ENCODE measurements at places on chromosomes 4 and X.

- H3K27me3 ChIP-seq: no peaks in the 10 kb centered on the region
- no peaks in the 10 kb centered on the region for H3K36me3 ChIP-seq
- no peak for DNase-seq
- no peak overlapping the region for H3K27ac ChIP-seq
- no peaks in the 10 kb centered on the region for H3K4me1 ChIP-seq
- H3K4me3 ChIP-seq: no peak overlapping the region
Measured at GRCh38 chr4:26464420-26465095, 25.7 kb downstream of the CCKAR start.

GRCh38 chr4:77990904-77991358, 66.2 kb upstream of the FRAS1 start:
- no peak for DNase-seq
- no peaks in the 10 kb centered on the region for H3K36me3 ChIP-seq
- peaks cover 3% of the 10 kb centered on the region for H3K27me3 ChIP-seq
- H3K27ac ChIP-seq: no peak overlapping the region

- H3K4me3 ChIP-seq: no peak overlapping the region
- no peak overlapping the region for H3K27ac ChIP-seq
- peaks cover 9% of the 10 kb centered on the region for H3K27me3 ChIP-seq
Measured at GRCh38 chr4:74944354-74944793, 11.5 kb downstream of the PARM1 start.

DNA sequence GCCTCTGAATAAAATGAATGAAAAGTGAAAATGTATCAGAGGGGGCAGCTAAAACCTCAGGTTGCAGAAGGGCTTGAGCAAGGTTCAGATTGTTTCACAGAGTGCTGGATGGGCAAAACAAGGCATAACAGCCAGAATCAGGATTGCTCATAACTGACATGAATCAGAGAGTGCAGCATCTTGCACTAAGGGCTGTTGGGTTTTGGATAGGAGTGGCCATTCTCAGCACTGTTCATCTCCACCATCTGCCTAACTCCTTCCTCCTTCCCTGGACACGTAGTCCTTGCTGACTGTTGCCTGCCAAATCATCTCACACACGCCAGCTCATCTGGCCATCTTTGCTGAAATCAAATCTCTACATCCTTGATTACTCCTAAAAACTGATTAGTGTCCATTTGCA, 75.3 kb upstream of the C1QTNF7 start:
- H3K27ac ChIP-seq: no peak overlapping the region
- no peaks in the 10 kb centered on the region for H3K27me3 ChIP-seq
- H3K4me1 ChIP-seq: peaks cover 8% of the 10 kb centered on the region
- no peak for DNase-seq
- H3K36me3 ChIP-seq: no peaks in the 10 kb centered on the region
- no peak overlapping the region for H3K4me3 ChIP-seq

DNA sequence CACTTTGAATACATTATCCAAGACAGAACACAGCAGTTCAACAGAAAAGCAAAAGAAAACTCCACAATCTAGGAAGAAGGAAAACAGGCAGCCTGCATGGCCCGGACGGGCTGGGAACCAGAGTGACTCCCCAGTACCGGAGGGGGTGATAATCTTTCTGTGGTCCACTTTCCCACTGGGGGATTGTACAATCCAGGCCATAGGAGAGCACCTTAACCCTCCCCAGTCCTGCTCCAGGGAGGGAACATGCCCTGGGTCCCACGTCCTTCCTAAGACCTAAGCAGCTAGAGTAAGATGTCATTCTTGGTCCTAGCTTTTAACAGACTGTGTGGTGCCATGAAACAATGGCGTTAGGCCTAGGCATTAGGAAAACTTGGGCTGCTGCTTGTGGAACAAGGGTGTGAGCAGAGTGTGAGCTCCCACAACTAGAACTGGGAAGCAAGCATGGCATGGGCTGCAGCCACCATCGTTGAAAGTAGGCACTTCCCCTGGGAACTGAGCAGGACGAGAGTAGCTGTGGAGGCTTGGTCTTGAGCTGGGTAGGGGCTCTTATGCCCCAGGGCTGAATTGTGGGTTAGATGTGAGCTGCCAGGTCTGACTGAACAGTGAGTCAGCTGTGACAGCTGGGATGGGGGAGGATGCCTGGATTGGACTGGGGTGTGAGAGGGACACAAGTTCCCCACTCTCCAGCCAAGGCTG, 42.4 kb downstream of the NAT8L start:
- no peaks in the 10 kb centered on the region for H3K4me1 ChIP-seq
- DNase-seq: no peak
- H3K27ac ChIP-seq: no peak overlapping the region

- no peaks in the 10 kb centered on the region for H3K27me3 ChIP-seq
- peaks cover 42% of the 10 kb centered on the region for H3K36me3 ChIP-seq
- H3K4me3 ChIP-seq: no peak overlapping the region
- peaks cover 83% of the 10 kb centered on the region for H3K4me1 ChIP-seq
- no peak for DNase-seq
Measured at GRCh38 chr4:153509724-153510123, 43.6 kb downstream of the TMEM131L start.

GRCh38 chrX:31258166-31258565, 186.3 kb upstream of the FTHL17 start:
- no peaks in the 10 kb centered on the region for H3K36me3 ChIP-seq
- H3K27ac ChIP-seq: no peak overlapping the region
- no peaks in the 10 kb centered on the region for H3K4me1 ChIP-seq
- no peak overlapping the region for H3K4me3 ChIP-seq
- DNase-seq: no peak
- H3K27me3 ChIP-seq: no peaks in the 10 kb centered on the region
